Activated gamma-delta T cell treated with anti-CD3 and anti-CD28 coated beads, Interleukin-2, amount 50 U/mL, for 16 hours (primary cell): ENCODE measurements at places on chromosomes 6 and 20.
A peak's percentile ranks its signal among the peaks of the same experiment; 100 is the strongest.

DNA sequence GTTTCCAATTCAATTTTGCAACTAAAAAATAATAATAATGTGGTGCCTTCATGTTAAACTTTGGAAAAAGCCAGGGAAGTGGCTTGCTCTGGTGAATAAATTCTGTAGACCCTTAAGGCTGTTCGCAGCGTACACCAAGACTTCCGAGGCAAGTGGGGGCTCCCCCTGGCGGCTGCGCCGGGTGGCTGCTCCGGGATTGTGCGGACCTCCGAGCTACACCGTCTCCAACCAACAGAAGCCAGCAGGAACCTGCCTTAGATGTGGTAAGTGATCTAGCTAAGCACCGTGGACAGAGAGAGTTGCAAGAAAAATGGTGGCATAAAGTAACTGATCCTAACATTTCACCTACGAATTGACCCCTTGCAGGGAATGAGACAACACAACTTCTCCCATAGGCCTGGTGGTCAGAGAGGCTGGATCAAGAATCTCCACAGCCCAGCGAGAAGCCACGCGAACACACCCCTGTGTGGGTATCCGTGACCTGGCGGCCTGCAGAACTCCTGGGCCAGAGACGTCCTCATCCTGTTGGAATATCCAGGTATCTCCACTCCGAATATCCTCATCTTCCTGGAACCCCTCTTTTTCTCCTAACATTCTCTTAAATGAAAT, 69.6 kb downstream of the TBXT start:
- peak; percentile 15 for DNase-seq

- DNase-seq, result no peak
Measured at GRCh38 chr20:37529968-37530600, 2.4 kb upstream of the BLCAP start.

- no peak for DNase-seq
Measured at GRCh38 chr6:6588064-6588923, at the start of gene LY86. LY86 (plus strand) TSS chr6:6588720; CDS start chr6:6588735, 15 bp downstream.

GRCh38 chr20:34049389-34049788, 55.7 kb downstream of the RALY start:
- no peak for DNase-seq

DNA sequence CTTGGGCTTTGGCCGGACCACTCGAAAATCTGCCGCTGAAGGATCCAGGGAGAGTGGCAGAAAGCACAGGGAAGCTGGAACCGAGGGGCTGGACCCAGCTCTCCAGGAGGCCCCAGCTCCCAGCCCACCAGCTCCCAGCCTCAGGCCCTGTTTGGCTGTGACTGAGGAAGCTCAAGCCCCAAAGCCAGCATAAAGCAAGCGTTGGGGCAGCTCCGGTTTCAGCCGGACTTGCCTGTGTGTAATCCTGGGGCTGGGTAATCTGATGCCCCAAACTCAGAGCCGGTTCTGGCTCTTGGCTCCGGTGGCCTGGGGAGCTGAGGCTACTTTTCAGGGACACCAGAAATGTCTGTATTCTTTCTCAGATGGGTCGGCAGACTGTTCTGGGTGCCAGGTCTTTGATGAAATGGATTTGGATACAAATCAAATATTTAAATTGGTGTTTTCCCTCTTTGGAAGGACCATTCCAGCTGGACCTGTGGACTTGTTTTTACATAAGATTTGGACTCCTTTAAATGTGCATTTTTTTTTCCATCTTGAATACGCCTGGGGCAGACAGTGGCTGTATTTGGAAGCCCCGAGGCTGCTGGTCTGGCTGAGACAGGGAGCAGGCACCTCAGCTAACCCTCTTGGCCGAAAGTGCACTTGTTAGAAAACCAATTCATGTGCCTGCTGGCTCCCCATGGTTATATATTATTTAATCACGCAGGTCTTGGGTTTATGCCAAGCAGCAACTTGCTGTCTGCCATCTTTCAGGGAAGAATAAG, 29.7 kb downstream of the RPP40 start:
- no peak for DNase-seq

DNA sequence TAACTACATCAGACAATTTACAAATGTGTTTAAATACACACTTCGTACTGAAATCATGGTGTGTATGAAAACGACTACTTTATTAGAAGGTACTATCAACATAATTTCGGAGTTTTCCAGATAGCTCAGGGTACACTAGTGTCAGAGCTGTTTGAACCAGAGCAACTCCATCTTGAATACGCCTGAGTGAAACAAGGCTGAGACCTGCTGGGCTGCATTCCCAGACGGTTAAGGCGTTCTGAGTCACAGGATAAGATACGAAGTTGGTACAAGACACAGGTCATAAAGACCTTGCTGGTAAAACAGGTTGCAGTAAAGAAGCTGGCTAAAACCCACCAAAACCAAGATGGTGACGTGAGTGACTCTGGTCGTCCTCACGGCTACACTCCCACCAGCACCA, 167.6 kb downstream of the THBS2 start:
- DNase-seq, result no peak

- no peak for DNase-seq
Measured at GRCh38 chr20:48858075-48858790, 30.4 kb upstream of the PREX1 start.

DNA sequence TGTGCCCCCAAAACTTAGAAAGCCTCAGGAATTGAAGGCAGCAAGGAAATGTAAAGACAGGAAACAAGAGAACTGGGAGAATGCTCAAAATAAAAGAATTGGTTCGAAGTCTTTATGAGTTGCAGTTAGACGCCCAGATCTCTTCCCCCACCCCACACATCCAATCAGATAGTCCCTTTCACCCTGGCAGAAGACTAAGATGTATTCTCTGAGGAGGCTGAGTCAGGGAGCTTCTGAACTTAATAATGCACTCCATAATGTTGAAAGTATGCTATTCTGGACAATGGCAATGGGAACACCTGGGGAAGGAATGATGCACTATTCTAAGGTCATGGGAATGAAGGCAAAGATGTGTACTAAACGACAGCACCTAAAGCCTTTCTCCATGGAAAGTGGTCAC, 173.6 kb downstream of the MTFR2 start:
- DNase-seq, result no peak

- DNase-seq, result no peak
Measured at GRCh38 chr6:43702534-43703440, 15.2 kb upstream of the MRPS18A start.

DNA sequence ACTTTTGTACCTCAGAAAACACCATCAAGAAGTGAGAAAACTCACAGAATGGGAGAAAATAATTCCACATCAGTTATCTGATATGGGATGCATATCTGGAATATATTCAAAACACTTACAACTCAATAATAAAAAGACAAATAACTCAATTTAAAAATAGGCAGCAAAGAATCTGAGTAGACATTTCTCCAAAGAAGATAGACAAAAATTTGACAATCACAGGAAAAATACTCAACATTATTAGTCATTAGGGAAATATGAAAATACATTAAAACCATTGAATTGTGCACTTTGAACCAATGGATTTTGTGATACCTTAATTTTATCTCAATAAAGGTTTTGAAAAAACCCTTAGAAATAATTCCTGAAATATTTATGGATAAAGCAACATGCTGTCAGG, 36.9 kb upstream of the STMND1 start:
- DNase-seq, result no peak

DNA sequence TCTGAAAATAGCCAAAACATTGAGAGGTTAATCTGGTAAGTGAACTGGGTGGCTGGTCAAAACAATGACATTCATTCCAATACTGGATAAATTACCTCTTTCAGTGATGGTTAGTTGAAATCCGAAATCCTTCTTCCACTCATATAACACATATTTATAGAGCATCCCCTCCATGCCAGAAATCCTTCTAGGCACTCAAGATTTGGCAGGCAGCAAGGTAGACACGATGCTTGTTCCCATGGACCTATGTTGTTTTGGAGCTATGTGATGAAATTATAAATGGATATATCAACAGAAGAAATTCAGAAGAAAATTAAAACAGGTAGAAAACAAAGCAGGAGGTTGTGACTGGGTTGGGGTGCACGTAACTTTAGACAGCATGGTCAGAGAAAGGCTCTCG, 26.3 kb upstream of the SNRPB2 start:
- DNase-seq, result no peak

DNA sequence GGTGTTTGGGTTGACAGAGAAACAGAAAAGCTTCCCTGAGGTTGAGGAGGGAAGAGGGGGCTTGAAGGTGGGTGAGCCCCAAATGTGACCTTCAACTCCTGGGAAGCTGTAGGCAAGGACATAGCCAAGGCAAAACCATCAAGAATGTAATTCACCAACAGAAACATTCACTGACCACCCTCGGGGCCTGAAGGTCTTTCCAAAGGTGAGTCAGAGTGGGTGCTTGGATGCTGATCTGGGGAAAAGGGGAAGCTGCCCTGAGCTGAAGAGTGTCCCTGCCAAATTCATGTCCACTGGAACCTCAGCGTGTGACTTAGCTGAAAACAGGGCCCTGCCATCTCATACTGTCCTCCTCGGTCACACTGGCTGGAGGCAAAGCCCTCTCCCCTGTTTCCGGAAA, 234.2 kb upstream of the SULF2 start:
- DNase-seq, result no peak

GRCh38 chr6:154732538-154733182, 556 bp upstream of the SCAF8 start:
- DNase-seq, result no peak

- DNase-seq, result no peak
Measured at GRCh38 chr6:17225767-17226630, 55.2 kb upstream of the RBM24 start.

GRCh38 chr6:53412021-53412715, 63.4 kb upstream of the ELOVL5 start:
- DNase-seq, result no peak

- no peak for DNase-seq
Measured at GRCh38 chr6:166584155-166584554, 2.3 kb downstream of the RAMACL start.

- DNase-seq, result no peak
Measured at GRCh38 chr6:149220882-149221773, 96.4 kb upstream of the TAB2 start.

GRCh38 chr6:109010705-109011102, 83.9 kb downstream of the SESN1 start:
- DNase-seq, result no peak

DNA sequence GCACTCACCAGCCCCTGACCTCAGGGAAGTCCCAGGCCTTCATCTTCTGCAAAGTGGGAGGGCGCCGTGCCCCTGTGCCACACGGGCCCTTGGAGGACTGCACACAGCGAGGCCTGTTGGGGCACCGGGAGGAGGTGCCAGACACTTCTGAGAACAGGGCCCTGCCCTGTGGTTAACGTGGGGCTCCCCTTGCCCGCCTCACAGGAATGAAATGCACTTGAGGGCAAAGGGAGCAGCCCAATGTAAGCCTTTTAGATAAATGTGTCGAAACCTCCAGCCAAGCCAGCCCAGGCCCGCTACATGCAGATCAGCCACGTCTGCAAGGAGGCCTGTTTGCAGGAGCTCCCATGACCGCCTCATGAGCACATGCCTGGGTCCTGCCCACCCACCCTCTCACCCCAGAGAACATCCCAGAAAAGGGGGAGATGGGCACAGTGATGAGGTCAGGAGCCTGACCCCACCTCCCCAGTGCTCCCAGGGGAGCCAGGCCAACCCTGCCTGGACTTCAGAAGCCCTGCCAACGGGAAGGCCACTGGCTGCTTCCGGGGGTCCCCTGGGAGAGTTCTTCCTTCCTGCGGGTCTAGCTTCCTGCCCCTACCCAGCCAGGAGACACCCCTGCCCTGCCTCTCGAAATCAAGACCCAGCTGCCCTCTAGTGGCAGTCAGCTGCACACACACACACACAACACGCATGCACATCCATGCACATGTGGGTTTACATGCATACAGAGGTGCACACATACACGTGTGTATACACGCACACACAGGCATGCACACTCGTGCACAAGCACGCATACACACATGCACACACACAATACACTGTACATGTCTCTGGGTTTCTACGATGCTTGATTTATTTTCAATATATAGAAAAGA, 178.7 kb downstream of the TAF4 start:
- DNase-seq, result no peak

DNA sequence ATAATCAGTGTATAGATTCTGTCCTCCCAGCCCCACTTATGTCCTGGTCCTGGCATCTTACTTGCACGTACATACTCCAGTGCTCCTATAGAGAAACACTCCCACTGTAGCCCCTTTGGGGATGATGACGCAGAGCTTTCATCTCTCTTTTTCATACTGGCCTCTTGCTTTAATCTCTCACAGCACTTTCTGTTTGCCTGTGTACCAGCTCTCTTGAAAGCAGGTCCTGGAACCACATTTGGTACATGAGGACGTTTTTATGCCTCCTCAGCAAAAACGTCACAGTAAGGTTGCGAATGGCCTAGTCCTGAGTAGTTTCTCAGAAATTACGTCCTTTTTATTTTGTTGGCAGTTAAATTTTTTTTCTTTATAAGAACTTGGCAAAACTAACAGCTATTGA, 10.8 kb downstream of the L3MBTL3 start:
- no peak for DNase-seq

DNA sequence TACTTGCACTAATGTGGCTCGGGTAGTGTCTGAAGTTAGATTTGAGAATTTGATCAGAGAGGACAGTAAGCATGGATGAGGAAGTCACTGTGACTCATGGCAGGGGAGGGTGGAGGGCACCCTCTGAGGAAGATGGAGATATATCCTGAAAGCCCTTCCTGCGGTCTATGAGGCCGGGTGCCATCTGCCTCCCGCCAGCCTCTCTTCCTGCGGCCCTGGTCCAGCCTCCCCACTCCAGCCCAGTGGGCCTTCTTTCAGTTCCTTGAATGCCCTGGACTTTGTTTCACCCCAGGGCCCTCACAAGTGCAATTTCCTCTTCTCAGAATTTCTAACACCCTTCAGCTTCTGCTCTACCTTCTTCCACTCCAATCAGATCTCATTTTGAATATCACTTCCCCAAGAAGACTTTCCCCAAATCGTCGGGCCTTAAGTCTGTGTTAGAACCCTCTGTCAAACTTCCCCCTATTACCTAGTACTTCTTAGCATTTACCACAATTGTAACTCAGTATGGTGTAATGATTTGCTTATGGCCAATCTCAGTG, 20.2 kb upstream of the TNFAIP3 start:
- DNase-seq, result no peak

DNA sequence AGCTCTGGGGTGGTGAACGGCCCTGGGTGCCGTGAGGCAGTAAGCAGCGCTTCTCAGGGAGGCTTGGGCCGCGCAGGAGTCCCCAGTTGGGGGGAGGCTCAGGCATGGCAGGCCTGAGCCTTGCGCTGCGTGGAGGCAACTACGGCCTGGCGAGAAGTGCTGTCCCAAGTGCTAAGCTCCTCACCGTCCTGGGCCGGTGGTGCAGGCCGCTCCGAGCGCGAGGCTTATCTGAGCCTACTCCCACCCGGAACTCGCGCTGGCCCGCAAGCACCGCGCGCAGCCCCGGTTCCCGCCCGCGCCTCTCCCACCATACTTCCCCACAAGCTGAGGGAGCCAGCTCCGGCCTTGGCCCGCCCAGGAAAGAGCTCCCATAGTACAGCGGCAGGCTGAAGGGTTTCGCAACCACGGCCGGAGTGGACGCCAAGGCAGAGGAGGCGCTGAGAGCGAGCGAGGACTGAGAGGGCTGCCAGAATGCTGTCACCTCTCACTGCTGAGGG, 1.8 kb upstream of the WRNIP1 start:
- no peak for DNase-seq

- DNase-seq, result no peak
Measured at GRCh38 chr20:63129376-63129965, 86.5 kb downstream of the YTHDF1 start.

- no peak for DNase-seq
Measured at GRCh38 chr6:1873781-1874180, 264.1 kb downstream of the FOXC1 start.
